ENCODE measurements at places on chromosomes 3 and 15.

GRCh38 chr3:7684182-7684715 is 817.4 kb upstream of the LMCD1 start:
- DNase-seq = peak; percentile 14

- DNase-seq = no peak
Measured at GRCh38 chr3:65786890-65787289, 251.8 kb downstream of the MAGI1 start.

DNA sequence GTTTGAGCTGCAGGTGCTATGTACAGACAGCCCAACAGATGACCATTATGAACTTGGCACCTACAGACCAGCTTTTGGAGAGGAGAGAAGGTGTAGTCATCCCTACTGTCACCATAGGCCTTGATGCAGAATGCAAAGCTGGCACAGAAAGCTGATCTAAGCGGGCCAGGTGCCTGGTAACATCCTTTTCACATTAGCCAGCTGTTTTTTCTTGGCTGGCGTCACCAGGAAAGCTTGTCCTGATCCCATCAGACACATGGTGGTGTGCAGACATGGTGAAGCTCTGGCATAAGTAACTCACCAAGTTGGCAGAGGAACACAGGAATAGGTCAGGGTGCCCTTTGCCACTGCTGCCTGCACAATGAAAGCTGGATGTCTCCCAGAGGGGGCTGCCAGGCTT is 97.2 kb upstream of the MB21D2 start:
- no peak for DNase-seq

GRCh38 chr3:175477651-175478224 is 618.6 kb downstream of the NAALADL2 start:
- DNase-seq = no peak

GRCh38 chr3:65846936-65847335 is 191.8 kb downstream of the MAGI1 start:
- DNase-seq = no peak

GRCh38 chr3:11547498-11547897 is 96.2 kb downstream of the VGLL4 start:
- no peak for DNase-seq

DNA sequence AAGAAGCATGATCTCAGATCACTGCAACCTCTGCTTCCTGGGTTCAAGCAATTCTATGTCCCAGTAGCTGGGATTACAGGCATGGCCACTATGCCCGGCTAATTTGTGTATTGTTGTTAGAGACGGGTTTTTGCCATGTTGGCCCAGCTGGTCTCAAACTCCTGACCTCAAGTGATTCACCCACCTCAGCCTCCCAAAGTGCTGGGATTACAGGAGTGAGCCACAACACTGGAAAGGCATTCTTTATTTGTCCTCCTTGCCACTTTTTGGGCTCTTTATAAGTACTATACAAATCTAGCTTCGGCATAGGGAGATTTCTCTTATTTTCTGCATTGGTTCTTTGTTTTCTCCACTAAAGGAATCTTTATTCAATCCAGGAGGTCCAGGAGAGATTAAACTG is 18.6 kb downstream of the CMTM8 start:
- no peak for DNase-seq

DNA sequence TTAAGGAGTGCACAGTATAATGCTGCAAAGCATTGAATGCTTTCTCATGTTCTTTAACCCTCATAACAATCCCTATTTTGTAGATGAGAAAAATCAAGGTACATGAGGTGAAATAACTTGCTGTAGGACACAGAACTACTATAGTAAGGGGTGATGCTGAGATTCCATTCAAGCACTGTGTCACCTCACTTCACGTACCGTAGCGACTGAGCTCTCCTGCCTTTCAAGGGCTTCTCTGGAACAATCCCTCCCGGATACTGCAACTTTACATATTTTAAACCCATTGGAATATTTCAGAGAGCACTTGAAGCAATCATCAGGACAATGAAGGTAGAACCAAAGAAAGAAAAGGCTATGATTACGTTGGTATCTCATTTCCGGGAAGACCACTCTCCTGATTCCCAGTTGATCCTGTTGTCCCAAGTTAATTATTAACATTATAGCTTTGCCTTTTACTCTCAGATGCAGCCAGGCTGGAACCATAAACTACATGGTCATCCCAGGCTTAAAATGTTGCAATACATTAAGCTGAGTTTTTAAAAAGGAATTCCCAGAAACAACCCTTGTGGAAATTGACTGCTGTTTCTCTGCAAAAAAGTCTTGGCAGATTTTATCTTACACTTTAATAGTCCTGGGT is 252.2 kb upstream of the IGF1R start:
- DNase-seq = no peak

- no peak for DNase-seq
Measured at GRCh38 chr15:52163321-52164190, 27.6 kb downstream of the GNB5 start.

DNA sequence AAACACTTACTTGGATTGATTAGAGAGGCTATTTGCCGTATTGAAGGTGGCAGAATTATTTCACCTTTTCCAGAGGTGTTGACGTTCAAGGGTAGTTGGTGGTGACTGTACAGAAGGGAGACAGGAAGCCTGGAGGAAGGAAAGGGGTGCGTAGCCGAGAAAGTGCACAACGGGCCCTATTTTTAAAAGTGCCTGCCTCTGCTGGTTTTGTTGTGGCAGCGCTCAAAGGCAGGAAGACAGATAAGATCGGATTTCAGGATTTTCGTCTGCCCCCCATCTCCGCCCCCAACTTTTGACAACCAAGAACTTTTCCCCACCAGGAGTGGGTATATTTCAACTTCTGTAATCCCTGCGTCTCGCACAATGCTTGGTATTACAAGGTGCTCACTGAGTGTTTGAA is 38.5 kb downstream of the SMAD3 start:
- DNase-seq = no peak

DNA sequence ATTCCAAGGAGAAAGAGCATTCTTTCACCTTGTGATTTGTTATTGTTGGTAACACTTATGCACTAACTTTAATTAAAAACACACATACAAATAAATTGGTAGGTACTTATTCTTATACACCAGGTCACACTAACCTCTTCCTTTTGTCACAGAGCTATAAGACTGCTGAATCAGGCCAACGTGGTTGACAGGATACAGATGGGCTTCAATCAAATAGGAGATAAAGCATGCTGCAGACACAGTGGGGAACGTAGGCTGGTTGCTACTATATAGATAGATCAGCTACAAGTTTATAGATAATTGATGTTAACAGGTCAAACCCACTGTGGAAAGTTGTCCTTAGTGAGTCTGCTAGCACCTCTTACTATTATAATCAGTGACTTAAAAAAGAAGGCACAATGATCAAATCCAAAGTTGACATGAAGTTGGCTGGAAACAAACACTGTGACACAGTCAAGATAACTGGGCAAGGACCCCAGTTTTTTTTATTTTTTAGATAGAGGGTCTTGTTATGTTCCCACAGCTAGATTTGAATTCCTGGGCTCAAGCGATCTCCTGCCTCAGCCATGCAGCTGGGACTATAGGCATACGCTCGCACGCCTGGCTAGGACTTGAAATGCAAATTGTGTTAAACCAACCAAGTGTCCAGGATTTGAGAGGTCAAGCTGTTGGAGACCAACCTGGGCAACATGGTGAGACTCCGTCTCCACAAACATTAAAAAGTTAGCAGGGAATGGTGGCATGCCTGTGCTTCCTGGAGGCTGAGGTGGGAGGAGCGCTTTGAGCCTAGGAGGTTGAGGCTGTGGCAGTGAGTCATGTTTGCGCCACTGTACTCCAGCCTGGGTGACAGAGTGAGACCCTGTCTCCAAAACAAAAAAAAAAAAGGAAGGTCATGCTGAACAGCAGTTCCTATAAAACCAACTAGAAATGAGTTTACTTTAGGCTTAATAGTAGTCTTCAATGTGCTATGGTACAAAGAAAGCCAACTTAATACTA is 97.9 kb upstream of the MEX3B start:
- DNase-seq = no peak

GRCh38 chr3:61315871-61316270 is 64.6 kb upstream of the FHIT start:
- no peak for DNase-seq

DNA sequence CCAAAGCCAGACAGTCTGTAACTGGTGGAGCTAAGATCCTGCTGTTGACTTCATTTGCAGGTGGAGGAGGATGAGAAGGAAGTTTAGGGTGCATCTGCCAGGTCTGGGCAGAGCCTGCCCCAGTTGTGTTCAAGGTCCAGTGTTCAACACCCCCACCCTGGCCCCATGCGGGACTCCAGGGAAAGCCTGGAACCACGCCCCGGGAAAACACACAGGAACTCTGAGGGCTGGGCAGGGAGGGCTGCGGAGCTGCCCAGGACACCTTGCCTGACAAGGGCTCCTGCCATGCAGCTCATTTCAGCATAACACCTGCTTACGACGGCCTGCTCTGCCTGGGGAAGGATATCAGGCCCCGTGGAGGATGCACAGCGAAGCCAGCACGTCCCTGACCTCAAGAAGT is 286.3 kb downstream of the XXYLT1 start:
- DNase-seq = no peak

DNA sequence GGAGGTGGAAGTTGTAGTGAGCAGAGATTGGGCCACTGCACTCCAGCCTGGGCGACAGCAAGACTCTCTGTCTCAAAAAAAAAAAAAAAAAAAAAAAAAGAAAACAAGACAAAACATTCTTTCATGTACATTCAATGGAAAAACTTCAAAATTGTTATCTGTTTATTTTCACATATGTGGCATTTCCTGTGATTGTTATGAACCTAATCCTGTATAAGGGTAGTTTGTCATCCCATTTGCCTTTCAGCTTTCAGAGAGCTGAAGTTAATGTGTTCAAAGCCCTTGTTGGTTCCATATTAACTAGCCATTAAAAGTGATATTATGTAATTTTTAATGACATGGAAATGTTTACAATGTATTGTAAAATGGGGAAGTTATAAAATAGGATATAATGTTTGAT is 17.3 kb upstream of the NCK1 start:
- DNase-seq = no peak

- DNase-seq = no peak
Measured at GRCh38 chr3:55655544-55655943, 168.4 kb upstream of the WNT5A start.
